Activated CD8-positive, alpha-beta memory T cell treated with anti-CD3 and anti-CD28 coated beads for 48 hours (primary cell): ENCODE measurements at places on chromosomes 2 and 18.

DNA sequence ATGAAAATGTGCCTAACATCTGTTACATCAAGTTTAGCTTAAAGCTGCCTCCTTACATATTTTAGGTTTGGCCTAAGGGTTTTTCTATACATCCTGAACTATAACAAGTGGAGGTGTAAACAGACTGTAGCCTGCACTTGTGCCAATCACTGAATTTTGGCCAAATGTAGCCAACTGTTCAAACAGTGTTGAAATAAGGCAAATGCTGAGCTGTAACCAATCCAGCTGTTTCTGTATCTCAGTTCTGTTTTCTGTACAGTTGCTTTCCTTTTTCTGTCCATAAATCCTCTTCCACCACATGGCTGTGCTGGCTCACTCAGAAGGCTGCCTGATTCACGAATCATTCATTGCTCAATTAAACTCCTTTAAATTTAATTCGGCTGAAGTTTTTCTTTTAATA lies 19.2 kb upstream of the CAPN13 start:
- no peak for DNase-seq

DNA sequence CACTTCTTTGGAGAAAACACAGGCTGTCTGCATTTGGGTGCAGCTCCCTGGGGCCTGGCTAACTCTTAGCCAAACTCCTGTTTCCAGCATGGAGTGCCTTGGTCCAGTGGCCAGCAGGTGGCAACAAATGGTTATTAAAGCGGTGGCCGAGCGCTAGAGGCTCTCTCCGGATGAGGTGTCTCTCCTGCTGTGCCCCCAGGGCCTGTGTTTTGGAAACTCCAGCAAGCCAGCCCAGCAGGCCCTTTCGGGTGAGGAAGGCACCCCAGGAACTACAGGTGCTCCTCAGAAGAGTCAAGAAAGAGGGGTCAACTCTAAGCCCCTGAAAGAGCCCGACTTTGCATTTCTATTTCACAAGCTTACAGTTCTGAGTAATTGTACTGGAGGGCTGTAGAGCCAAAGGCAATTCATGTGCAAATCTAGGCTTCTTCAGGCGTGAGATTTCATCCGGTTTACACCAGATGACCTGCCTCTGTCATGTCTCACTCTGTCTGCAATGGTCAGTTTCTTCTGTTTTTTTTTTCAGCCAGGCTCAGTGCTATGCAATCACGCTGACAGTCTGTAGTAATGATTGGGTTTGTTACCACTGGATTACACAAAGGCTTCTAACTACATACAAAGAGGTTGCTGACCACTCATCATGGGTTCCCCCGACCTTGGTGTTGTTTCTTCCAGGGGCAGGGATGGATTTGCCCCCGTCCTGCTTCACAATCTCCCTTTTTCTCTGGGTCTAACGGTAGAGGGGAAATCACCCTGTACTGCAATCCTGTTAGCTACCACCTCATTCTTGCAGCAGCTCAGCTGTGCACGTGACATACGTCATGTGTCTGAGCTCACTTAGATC lies 7.6 kb upstream of the CHRNA1 start:
- no peak for DNase-seq

DNA sequence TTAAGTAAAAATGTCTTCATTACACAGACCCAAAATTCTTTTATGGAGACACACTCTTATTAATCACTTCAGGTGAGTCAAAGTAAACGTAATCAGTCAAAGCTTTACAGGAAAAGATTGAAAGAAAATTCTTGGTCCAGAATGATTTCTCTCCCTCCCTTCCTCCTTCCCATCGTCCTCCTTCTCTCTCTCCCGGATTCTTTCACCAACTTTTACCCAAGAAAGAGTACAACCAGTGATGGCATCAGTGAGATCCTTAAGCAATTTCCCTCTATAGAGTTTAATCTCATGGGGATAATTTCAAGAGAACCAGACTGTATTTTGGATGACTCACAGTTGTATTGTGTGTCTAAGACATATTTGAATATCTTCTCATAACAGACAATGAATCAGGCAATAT lies 258.1 kb downstream of the ALK start:
- DNase-seq, result no peak

GRCh38 chr2:42450136-42450535 lies 43.6 kb downstream of the KCNG3 start:
- no peak for DNase-seq

DNA sequence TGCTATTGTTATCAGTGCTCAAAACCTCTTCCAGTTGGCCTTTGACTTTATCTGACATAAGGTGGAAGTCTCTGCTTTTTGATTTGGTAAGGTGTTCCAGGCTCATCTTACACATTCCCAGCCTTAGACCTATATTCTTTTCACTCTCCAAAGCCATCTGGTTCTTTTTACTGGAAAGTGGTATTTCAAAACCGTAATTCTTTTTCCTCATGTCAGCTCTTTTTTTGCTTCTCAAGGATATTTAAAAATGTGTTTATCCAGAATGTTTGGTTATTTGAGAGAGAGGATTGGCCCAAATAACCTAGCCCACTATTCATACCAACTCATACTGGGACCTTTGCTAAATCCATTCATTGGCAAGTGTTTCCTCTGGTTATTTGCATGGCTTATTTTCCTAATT lies 411.2 kb upstream of the PIK3C3 start:
- DNase-seq, result no peak

DNA sequence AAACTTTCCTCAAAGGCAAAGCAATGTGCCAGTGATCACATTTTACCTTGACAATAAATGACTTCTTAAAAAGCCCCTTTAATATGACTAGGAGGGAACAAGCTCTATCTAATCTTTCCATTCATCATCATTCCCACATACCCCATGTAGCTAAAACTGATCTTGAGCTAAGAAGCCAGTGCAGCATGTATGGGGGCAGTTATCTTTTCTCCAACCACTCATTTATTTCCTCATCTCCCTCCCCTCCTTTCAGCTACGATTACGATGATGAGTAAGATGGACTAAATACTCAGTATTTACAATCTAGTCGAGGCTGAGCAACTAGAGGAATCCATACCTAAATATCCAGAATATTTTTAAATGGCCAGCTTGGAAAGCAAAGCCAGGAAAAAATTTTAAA lies 35.5 kb downstream of the PNO1 start:
- DNase-seq, result no peak
